ENCODE measurements at places on chromosomes 2 and 18. TPM values are rescaled to one million over a fixed set of nuclear protein-coding genes. Genes with fewer than 3 reads are reported as not detected.

The GKN2 gene
- not detected for total RNA-seq

The GPR155 gene
- 6.6 TPM for total RNA-seq

The OXER1 gene
- total RNA-seq = 5.8 TPM

The GPR35 gene
- total RNA-seq = 3.4 TPM

The NTSR2 gene
- total RNA-seq = not detected

The CSRNP3 gene
- 1.8 TPM for total RNA-seq

The CDH19 gene
- 8.9 TPM for total RNA-seq

The IL36RN gene
- not detected for total RNA-seq

The IL1A gene
- total RNA-seq = 0.56 TPM

The ZNF2 gene
- total RNA-seq = 2.3 TPM

GRCh38 chr18:63284173-63284799 lies 35.3 kb downstream of the BCL2 start:
- DNase-seq = no peak

DNA sequence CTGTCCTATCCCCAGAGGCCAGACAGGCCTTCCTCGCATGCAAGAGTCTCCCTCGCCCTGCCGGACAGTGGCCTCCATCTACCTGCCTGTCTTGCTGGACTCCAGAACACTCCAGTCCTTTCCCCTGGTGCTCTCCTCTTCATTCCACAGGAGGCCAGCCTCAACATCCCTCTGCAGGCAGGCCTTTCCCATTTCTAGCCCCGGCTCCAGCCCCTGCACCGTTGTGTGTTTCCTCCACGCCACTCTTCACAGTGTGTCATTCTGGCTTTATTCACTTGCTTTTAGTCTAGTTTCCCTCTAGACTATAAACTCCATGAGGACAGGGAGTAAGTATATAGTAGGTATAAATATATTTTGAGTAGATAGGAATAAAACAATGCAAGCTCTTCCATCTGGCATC lies 81.2 kb downstream of the LOXHD1 start:
- DNase-seq = no peak

GRCh38 chr18:58496231-58496630 lies 132.7 kb downstream of the ALPK2 start:
- DNase-seq = no peak

DNA sequence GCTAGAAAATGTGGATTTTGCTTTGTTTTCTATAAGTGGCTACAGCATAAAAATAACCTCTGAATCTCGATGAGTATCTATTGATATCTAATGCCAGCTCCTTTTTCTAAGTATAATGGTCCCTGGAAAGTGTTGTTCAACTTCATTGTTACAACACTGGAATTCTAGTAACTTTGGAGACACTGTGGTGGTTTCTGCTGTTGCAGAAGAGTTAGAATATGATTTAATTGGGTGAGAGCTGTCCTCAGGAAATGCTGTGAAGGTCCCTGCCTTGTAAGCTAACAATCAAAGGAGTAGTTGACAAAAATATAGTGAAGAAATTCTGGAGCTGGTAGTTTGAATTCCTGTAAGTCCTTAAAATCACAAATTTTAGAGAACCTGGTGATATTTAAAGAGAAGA lies 62.1 kb downstream of the C18orf63 start:
- DNase-seq = no peak

DNA sequence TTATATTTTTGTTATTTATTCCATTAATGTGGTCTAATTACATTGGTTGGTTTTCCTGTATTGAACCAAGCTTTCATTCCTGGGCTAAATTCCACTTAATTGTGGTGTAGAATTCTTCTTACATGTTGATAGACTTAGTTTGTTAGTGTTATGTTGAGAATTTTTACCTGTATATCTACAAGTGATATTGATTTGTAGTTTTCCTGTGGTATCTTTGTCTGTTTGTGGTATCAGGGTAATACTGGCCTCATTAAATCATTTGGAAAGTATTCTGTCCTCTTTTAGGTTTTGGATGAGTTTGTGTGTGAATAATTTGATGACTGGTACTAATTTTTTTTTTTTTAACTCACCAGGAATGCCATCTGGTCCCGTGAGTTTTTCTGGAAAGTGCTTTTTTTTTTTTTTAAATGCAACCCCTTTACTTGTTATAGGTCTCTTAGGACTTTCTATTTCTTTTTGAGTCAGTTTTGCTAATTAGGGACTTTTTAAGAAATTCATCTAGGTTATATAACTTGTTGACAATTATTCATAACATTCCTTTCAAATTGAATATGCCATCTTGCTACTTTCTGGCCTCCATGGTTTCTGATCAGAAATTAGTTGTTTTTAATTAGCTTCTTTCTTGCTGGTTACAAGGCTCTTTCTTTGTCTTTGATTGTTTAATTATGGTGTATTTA lies 232.8 kb downstream of the CCDC85A start:
- DNase-seq = no peak

DNA sequence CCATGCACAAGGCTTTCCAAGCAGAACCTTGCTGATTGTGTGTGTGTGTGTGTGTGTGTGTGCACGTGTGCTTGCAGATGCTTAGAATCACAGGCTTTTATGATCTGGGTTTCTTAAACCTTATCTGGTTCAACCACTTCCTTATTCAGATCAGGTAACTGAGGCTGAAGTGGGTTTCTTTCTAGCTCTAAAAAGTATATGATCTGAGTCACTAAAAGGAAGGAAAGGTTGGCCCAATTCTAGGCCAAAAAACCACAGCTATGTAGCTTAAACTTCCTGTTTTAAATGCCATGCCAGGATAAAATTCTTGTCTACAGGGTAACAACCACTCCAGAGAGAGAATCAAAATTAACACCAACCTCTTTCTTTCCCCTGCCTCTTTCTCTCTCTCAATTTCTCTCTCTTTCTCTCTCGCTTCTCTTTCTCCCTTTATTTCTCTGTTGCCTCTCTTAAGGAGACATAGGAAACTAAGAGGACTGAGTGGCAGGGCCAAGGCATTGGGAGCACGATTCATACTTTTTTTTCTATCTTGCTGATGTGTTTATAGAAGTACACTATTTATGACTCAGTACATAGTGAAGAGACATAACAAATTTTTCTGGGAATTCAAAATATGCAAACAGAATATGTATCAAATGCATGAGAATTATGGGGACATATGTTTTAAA lies 140.3 kb downstream of the TRIB2 start:
- no peak for DNase-seq

- no peak for DNase-seq
These were observed 215.5 kb upstream of the HAAO start for GRCh38 chr2:43007901-43008300.

DNA sequence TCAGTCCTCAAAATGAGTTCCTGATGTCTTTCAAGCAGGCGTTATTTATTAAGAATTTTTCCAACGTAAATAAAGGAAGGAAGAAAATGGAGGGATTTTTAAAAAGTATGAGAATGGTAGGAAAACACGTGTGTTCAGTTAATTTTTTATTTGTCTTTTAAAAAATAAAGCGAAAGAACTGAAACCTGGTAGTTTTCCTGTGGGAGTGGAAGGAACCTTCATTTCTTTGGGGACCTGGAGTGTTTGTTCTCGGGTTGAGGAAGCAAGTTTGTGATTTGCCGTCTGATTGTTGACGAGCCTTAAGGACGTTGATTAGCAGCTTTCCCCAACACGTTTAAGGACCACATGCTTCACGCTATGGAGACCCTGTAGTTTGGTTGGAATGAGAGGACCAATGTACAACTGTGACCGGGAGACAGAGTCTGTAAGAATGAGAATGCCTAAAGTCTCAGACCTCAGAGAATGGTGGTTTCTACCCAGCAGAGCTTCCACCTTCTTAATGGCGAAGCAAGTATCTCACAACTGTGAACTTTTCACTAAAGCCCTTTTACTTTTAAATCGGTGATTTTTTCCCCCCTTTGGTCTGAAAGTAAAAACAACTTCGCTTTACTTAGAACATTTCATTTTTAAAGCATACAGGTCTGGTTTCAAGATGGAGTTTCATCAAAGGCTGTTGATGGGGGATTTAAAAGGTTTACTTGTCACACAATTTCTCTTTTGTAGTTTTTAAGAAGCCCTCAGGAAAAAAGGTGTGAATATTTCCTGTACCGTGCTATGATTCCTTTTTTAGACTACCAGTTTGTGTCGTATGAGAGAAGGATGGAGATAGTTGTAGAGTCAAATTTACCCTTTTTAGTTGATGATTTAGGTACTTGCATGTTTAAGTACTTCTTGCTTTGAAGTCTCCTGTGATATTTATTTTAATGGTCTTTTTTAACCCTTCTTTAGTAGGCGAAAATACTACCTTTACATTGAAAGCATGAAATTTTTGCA lies 1.4 kb downstream of the TTC39C start:
- no peak for DNase-seq

DNA sequence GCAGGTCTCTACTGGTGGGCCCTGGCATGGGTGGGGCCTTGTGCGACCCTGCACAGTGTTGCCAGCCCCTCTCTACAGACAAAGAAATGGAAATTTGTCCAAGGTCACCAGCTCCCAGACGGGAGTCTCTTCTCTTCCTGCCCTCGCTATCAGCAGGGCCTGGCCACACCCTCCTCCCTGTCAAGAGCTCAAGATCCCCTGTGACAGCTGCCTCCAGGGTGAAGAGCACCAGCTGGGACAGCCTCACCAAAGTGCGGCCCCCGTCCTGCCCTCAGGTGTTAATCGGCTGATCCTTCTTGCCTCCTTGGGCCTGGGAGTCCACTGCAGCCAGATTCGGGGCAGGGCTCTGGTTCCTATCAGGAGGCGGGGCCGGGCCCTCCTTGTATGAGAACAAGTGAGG lies 259.1 kb downstream of the TWIST2 start:
- no peak for DNase-seq

GRCh38 chr2:126945118-126945517 lies 46.4 kb downstream of the TEX51 start:
- no peak for DNase-seq

GRCh38 chr18:5543773-5544389 lies at the start of gene EPB41L3:
Gene EPB41L3, minus strand, starts transcription at chr18:5543997. Its CDS starts 54,814 bp downstream, at chr18:5489183.
- no peak for DNase-seq

DNA sequence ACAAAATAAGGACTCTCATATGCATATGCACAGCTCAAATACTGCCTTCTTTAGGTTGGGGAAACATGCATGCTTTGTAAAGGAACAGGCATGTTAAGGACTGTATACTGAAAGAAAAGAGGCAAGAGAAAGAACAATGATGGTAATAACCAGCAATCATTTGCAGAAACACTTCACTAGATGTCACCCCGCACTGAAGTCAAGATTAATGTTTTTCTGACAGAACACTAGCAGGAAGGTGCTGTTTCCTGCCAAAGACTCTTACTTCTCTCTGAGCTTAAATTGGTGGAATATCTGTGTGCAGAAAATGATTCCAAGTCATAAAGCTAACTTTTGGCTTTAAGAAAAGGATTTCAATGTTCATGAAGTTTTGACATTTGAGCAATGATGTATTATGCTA lies 19.3 kb upstream of the CSRNP3 start:
- no peak for DNase-seq

DNA sequence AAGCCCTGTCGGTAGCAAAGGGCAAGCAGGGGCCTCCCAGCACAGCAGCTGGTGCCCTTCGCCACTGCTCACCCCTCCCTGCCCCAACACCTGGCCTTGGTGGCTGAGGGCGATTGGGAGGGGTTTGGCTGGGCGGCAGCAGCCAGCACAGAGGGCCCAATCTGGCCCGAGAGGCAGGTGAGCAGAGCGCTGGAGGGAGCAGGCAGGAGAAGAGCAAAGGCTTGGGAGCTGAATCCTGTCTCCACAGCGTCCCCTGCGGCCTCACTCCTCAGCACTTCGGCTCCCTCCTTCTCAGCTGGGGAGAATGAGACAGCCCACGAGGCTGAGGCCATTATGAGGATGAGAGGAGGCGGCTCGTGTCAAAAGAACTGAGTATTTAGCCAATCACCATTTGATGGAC lies 74.9 kb upstream of the TAF1B start:
- DNase-seq = no peak

GRCh38 chr2:242024751-242025355 lies 155.3 kb downstream of the RTP5 start:
- DNase-seq = no peak

GRCh38 chr18:69022426-69022825 lies 224.5 kb downstream of the CCDC102B start:
- DNase-seq = no peak

GRCh38 chr18:79553696-79554095 lies 125.9 kb upstream of the CTDP1 start:
- no peak for DNase-seq

DNA sequence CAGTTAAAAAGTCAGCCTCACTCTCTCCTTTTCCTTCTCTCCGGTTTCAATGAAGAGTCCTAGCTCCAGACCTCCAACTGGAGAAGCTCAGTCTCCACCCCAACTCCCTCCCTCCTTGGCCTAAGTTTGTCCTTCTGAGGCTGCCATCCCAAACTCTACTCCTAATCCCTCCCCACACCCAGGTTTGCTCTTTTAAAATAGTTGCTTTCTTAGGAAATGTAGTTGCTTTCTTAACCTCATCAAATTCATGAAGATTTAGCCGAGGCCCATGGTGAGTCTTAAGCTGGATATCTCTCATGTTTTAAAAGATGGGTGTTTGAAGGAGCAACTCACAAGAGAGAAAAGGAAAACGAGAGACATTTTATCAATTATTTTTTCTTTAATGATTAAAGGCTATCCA lies 937 bp upstream of the LANCL1 start:
- no peak for DNase-seq

- DNase-seq = no peak
These were observed 473.9 kb downstream of the BCL11A start for GRCh38 chr2:60079562-60079961.

DNA sequence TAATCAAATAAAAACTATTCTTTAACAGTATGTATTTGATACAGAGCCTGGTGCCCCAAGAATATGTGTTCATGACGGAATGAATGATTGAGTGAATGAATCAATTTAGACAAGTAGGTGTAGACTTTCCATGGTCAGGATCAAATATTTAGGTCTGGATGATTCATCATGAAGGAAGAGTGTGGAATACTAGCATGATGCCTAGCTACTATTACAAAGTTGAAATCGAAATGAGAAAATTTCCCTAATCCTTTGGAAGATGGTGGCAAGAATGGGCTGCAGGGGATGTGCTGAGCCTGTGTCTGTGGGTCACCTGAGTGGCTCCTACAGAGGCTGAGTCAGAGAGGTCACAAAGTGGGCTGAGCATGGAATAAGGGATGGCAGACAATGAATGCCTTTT lies 3.1 kb upstream of the MALT1 start:
- DNase-seq = no peak

DNA sequence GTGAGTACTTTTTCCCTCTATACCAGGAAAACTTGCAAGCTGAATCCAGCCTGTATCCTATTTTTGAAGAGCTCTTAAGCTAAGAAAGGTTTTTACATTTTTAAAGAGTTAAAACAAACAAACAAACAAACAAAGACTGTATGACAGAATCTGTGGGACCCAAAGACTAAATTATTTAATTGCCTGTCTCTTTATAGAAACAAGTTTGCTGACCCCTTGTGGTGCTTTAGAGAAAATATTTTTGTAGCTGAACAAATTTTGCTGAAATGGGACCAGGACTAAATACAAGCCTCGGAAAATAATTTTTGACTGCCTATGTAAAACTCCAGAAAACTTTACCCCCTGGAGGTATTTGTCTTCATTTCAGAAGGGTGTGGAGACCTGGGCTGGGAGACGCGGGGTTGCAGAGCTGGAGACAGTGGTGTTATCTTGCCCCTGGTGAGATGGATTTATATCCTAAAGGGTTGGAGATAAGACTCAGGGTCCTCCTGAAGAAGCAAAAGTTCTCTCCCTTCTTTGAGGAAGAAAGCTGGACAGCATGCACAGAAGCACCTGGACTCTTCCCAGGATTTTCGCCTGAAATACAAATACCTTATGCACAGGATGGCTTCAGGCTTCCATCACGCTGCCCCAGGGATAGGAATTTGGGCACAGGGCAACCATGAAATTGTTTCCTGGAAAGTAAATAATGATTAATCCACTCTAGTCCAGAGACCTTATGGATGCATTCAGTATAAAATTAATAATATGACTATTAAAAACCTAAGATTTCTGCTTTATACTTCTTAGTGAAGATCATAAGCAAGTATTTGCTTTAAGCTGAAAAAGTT lies 54.3 kb downstream of the TMX3 start:
- DNase-seq = no peak

- no peak for DNase-seq
These were observed 2.1 kb upstream of the GAREM2 start for GRCh38 chr2:26170795-26171194.
